ENCODE measurements at places on chromosomes 5 and 9. TPM values are rescaled to one million over a fixed set of nuclear protein-coding genes. Genes with fewer than 3 reads are reported as not detected.

SAXO1 gene
- 0.17 TPM for total RNA-seq

CDH9 gene
- total RNA-seq, result not detected

CDX1 gene
- 0.33 TPM for total RNA-seq

SPARC gene
- 408 TPM for total RNA-seq

BTNL9 gene
- not detected for total RNA-seq

FGF10 gene
- 110 TPM for total RNA-seq

TRIP13 gene
- 2.1 TPM for total RNA-seq

TUSC1 gene
- total RNA-seq, result 10.5 TPM

PCDHGB6 gene
- total RNA-seq, result 4.3 TPM

HMGCS1 gene
- 253 TPM for total RNA-seq

ARSB gene
- total RNA-seq, result 10.1 TPM

SPATA31A7 gene
- not detected for total RNA-seq

NR2F1 gene
- total RNA-seq, result 90.8 TPM

NUP155 gene
- total RNA-seq, result 26.3 TPM

FOXD4L6 gene
- not detected for total RNA-seq

LECT2 gene
- not detected for total RNA-seq

ITK gene
- not detected for total RNA-seq

ZNF367 gene
- total RNA-seq, result 0.66 TPM

WHRN gene
- 0.51 TPM for total RNA-seq

WNK2 gene
- total RNA-seq, result under 0.01 TPM

SOHLH1 gene
- total RNA-seq, result not detected

MARCHF11 gene
- not detected for total RNA-seq

NAIF1 gene
- 12.6 TPM for total RNA-seq

SPINK6 gene
- total RNA-seq, result not detected

Data from fibroblast of lung (primary cell).